ENCODE measurements at places on chromosomes 6 and 20.
A peak's percentile ranks its signal among the peaks of the same experiment; 100 is the strongest.

DNA sequence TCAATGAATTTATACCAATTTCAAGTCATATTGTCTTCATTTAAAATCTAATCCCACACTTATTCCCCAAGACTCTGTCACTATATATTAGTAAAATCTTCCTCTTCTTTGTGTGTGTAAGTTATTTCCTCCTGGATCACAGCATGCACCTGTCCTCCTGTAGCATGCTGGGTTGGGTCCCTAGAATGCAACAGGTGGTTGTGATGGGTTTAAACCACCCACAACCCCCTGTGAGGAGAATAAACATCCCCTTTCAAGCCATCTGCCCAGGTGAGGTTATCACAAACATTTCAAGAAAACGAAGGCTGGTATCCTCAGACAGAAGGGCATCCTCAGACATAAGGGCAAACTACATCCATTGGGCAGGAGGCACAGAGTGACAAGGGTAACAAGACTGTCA lies 26.4 kb downstream of the DZANK1 start:
- DNase-seq: no peak

DNA sequence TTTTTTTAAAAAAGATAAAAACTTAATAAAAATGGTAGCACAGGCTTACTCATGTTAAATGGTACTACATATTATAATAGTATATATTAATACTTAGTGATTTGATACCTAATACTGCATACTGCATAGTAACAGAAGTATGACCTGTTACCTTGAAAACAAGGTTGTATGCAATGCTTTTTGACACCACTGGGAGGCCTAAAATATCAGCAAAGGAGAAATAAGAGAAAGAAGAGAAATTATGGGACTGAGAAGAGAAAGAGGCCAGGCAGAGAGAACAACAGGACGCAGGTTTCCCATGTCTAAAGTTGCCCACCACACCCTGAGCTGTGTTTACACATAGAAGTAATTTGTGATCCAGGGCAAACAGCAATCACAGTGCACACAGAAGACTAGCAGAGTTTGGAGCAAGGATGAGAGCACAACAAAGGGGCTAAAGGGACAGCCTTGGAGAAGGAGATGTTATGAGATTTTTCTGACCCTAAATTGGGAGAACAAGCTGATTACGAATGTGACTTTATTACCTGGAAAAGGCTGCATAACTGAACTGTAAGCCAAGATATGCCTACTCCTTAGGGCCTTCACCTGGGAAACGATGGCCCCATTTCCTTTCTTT lies 73.2 kb downstream of the ROS1 start:
- peak; percentile 49 for DNase-seq

GRCh38 chr20:34709831-34710567 lies 5.9 kb downstream of the TP53INP2 start:
- peak; percentile 75 for DNase-seq

- DNase-seq: no peak
Observed at GRCh38 chr6:166364456-166364855, 18.3 kb downstream of the MPC1 start.

GRCh38 chr6:69584913-69585729 lies 211.7 kb downstream of the LMBRD1 start:
- DNase-seq: no peak

GRCh38 chr6:27441001-27441400 lies 31.9 kb downstream of the ZNF184 start:
- DNase-seq: no peak

DNA sequence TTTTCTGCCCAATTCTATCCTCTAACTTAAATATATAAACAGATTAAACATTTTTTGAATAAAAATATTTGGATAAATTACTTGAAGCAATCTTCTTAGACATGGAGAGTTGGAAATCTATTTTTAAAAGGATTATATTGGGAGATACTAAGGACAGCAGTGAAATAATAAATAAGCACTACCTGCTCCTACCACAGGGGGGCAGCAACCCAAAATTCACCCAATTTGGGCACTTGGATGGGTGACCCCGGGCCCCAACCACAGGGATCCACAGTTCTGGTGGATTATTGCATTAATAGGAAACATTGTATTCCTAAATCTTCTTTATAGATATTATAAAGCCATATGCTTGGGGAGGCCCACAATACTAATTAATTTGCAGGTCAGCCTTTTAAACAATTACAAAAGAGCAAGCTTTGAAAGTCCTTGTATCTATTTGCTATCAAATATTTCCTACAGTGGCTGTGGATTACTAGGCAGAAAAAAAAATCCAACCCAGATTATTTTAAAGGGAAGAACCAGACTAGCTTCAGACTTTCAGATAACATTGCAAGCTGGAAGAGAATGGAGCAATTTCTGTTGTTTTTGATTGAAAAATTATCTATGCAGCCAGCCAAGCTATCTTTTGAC lies 66.4 kb upstream of the PDE10A start:
- DNase-seq: no peak

DNA sequence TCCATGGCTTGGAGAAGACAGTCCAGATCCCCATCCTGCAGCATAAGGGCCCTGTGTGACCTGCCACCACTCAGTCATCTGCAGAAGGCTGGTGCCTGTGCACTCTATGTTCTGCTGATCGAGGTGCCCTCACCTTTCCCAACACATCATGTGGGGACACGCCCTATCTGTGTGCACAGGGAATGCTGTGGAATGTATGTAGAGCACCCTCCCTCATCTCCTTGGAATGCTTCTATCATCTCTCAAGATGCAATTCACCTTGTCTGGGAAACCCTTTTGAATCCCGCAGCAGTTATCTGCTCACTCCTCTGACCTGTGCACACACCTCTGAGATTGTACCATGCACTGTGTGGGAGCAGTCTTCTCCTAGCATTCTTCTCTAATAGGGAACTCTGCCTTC lies 207.2 kb upstream of the SSTR4 start:
- no peak for DNase-seq

GRCh38 chr6:123526128-123526527 lies 110.6 kb downstream of the TRDN start:
- no peak for DNase-seq

DNA sequence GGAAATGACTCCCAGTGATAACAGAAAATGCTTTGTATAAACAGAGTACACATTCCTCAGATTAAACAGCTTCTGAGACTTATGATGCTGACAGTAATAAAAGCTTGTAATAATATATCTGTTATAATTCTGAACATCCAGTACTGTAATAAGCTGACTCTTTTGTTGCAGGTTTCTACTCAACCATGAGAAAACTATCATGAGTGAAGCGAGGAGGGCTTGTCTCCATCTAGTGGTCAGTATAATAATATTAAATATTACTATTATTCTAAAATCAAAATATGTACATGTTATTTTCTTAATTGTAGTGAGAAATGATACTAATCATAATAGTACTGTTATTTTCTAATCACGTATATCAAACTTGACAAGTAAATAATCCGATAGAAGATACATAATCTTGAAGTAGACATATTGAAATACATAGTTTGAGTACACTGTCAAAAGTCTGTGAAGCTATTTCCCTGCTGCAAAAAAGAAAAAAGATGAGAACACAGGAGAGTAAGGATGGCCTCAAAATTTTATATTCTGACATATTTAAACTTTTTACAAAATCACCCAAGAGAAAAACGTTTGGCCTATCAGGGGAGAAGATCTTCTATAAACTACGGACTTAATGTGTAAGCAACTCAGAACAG lies 183.1 kb downstream of the MOXD1 start:
- DNase-seq: no peak

GRCh38 chr6:166342349-166343149 lies at the start of gene SFT2D1:
TSS of gene SFT2D1 (minus strand) at chr6:166342545. CDS start at chr6:166342481, 64 bp downstream.
- peak; percentile 81 for DNase-seq

- DNase-seq: no peak
Observed at GRCh38 chr6:34237722-34238584, 1.3 kb downstream of the HMGA1 start.

- no peak for DNase-seq
Observed at GRCh38 chr6:19605624-19606023, 231.5 kb upstream of the ID4 start.

GRCh38 chr6:138544501-138544900 lies 45.2 kb upstream of the NHSL1 start:
- DNase-seq: no peak

- no peak for DNase-seq
Observed at GRCh38 chr20:61933951-61934715, 131.5 kb downstream of the TAF4 start.

- peak; percentile 66 for DNase-seq
Observed at GRCh38 chr6:135096403-135097130, 41.9 kb upstream of the HBS1L start.

DNA sequence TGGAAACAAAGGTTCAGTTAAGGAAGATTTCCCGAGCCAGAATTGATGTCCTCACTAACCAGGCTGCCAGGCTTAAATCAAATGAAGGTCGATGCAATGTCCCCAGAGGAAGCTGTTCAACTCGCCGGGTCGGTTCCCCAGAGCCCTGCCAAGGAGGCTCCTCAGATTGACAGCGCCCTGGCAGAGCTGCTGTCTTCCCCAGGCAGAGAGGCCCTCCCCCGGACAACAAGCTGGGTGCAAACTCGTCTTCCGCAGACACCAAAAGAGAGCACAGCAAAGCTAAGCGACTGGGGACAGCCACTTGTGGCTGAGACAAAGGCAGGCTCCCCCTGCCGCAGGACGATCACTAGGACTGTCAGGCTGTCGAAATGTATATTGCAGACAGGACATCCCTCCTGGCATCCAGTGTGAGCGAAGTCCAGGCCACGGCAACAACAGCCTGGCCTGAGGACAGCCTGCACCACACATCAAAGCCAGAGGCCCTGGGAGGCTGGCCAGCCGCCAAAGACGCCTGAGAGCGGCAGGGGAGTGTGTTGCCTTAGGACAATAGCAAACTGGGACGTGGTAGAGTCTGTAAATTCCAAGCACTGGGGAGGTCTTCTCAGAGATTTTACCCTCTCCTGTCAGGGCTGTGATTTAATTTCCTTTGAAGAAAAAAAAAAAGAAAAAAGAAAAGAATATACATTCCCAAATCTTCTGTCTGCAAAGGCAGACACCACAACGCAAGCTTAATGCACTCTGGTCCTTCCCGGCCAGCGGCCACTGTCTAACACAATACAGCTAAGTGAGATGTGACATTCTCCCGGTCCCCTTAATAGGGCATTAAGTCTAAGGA lies 99.1 kb downstream of the HIVEP2 start:
- peak; percentile 60 for DNase-seq

GRCh38 chr6:131003488-131004386 lies 59.3 kb downstream of the EPB41L2 start:
- DNase-seq: no peak

- no peak for DNase-seq
Observed at GRCh38 chr6:158283304-158283980, 28.8 kb upstream of the TULP4 start.

Measured in NCI-H774 (cell line).